Pancreas (tissue), 10 donors: ENCODE measurements at places on chromosomes 1 and 21. TPM values are rescaled to one million over a fixed set of nuclear protein-coding genes. Genes with fewer than 3 reads are reported as not detected.

LRRC38 gene
- total RNA-seq, result not detected

C1orf87 gene
- total RNA-seq, result not detected

GJB5 gene
- not detected for total RNA-seq

PRKAA2 gene
- 2.2 TPM for total RNA-seq
